ENCODE measurements at places on chromosomes 11 and 22.

DNA sequence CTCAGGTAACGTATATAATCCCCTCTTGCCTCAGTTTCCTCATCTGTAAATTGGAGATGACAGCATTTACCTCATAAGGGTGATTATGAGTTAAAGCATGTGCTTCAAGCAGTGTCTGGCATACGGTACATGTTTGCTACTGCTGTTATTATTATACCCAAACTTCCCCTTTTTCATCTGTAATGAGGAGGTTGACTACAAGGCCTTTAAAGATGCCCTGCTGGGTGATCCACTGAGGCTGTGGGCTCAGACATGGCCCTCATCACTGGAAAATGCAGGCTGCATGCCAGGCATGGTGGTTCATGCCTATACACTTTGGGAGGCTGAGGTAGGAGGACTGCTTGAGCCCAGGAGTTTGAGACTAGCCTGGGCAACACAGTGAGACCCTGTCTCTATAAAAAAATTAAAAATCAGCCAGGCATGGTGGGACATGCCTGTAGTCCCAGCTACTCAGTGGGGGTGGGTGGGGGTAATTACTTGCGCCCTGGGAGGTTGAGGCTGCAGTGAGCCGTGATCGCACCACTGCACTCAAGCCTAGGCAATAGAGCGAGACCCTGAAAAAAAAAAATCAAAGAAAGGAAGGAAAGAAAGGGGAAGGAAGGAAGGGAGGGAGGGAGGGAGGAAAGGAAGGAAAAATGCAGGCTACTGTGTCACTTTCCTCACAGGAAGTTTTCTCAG is 4.3 kb downstream of the PIK3IP1 start:
- no peak for DNase-seq

GRCh38 chr11:134429106-134429505 is 17.1 kb upstream of the B3GAT1 start:
- DNase-seq, result no peak

GRCh38 chr11:24697522-24698111 is 200.8 kb downstream of the LUZP2 start:
- DNase-seq, result no peak

DNA sequence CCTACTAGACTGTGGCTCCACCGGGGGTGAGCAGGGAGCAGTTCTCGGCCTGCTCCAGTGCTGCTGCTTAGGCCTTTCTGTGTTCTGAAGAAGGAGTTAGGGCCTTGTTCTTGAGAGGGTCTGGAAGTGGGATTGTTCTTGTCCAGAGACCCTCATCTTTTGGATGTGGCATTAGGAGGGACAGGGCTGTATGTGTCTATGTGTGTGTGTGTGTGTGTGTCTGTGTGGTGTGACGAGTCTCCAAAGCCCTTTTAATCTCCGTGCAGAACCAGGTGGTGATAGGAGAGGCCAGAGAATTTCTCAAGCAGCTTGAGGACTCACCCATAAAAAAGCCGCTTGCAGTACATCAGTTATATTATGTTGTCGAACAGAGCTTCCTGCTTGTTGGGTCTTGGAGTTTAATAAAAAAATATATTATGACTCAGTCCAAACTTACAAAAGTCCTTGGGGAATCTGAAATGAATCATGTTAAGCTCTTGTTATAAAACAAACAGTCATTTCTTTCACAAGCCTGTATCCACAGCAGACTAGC is 196.5 kb downstream of the TENM4 start:
- no peak for DNase-seq

- DNase-seq, result no peak
Observed at GRCh38 chr22:23216461-23217170, 36.3 kb downstream of the BCR start.

- DNase-seq, result no peak
Observed at GRCh38 chr11:12362857-12363256, 14.5 kb upstream of the PARVA start.

DNA sequence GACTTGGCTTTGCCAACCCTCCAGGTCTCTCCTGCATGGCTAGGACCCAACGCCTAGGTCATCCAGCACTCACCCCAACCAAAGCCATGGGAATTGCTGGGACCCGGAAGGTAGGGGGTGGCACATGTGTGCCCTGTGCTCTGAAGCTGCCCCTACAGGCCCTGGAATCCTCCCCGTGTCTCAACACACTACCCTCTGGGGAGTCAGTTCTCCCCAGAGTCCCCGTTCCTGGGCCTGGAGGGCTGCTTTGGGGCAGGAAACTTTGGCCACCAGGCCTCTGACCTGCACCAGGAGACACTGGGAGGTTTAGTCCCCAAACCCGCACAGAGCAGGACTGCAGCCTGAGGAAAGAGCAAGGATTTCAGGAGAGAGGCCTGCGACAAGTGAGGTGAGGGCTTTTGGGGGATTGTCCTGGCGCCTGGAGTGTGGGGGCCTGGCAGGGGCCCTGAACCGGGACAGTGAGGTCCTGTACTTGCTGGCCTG is 495 bp upstream of the IFITM1 start:
- no peak for DNase-seq

- no peak for DNase-seq
Observed at GRCh38 chr22:37371491-37371890, 55.8 kb downstream of the ELFN2 start.

DNA sequence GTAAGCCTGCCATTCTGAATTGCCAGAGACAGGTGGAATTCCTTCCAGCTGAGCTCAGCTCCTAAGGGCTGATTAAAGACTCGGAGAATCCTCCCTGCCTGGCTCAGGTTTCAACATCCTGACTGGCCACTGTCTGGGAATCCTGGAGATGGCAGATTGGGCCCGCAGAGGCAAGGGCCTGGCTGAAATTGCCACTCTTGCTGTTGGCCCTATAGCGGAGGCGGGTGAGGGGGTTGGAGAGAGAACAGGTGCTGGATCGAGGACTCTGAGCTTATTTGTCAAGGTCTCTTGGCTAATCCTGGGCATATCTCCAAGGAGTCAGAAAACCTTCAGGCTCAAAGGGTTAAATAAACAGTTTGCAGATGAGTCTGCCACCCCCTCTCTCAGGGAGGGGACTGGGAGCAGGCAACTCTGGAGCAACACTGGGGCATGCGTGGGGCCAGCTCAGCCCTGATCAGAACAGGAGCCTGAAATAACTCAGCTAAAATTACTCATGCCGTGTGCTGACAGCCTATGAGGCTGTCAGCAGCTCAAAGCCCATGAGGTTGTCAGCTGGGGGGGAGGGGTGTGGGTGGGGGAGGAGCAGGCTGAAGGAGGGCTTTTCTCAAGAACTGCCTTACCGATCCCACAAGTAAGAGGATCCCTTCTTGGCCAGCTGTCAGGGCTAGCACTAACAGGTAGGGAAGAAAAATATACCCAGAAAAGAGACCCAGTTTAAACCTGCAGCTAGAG is 14.7 kb upstream of the MFRP start:
- DNase-seq, result no peak

DNA sequence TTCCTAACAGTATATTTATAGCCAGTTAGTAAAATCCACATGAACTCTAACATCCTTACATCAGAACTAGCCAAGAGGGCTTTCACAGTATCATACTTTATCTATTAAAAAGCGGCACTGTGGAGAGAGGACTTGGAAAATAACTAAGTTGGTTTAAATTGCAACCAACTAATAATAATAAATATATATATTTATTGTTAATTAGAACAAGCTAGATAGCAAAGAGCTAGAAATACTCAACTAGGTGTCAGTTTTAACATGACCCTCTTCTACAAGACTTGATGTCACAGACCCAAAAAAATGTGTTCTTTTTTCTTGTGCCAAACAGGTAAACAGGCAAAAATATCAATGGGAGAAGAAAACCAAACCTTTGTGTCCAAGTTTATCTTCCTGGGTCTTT is at the start of gene OR2D3:
Gene OR2D3 (plus strand): TSS at position 301 of the 400 bp plus-strand sequence. CDS start 0 bp downstream, at position 301.
- no peak for DNase-seq

DNA sequence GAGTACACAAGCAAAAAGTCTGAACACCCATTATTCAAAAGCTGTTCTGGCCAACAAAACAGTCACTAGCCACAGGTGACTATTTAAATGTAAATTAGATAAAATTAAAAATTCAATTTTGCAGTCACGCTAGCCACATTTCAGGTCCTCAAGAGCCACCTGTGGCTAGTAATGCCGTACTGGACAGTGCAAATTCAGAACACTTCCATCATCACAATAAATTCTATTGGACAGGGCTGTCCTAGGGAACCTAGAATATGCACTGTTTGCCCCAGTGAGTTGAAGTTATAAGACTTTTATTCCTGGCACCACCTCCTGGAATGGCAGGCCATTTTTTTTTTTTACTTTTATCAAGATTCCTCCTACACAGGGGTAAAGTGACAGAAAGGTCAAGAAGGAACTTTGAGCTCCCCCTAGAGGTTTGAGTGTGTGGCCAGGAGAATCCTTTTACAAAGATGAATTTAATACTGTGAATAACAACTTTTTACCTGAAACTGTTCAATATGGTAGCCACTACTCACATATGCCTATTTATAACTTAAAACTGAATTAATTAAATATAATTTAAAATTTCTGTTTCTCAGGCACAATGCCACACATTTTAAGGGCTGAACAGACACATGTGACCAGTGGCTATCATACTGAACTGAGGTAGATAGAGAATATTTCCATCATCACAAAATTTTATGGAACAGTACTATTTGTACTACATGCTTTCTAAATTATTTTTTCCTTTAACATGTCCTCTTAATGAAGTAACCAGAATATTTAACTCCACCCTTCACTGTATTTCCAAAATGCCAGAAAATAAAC is 6.5 kb downstream of the MSANTD2 start:
- no peak for DNase-seq

DNA sequence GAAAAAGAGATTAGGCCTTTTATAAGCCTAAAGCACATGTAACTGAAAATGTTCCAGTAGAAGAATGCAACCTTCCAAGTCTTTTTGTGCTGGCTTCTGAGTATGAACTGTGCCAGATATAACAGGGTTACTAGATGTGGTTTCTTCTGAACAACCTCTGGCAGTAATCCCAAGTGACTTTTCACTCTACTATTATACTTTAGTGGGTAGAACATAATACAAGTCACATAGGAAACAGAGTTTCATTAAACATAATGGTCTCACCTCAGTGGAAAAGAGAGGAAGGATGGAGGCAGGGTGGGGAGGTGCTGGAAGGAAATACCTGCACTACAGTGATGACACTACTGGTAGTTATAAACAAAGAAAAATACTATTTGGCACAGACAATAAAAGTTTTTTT is 81.3 kb downstream of the PHF21A start:
- no peak for DNase-seq

DNA sequence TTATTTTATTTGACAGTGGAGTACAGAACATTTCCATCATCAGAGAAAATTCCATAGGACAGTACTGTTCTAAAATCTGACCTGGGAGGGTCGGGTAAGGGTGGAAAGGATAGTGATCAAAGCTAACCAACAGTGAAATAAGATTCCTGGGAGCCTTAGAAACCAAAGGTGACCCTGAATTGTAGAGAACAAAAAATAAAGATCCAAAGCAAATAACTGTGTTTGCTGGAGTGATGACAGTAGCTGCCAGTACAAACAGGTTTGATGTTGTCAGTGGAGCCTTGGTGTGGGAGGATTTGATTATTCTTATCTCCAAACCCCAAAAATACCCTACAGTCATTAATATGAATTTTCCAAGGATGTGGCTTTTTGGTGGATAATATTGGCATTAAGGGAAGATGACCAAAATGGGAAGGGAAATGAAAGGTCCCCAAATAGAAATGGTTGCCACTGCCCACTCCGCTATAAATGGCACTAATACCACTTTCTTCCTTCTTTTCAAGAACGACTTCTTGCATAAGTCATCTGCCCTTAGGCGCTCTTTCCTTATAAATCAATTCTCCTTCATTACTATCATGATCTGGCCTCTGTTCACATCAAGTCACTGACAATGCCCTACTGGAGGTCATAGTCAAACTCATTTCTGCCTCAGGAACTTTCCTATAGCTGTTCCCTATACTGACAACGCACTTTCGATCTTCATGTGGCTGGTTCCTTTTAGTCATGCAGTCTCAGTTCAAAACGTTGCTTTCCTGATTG is 44.4 kb downstream of the EHF start:
- no peak for DNase-seq

GRCh38 chr22:44214187-44214586 is 33.5 kb downstream of the PARVG start:
- no peak for DNase-seq

Measured in activated naive CD4-positive, alpha-beta T cell (primary cell).